ENCODE measurements at places on chromosomes 3 and 15.
A peak's percentile ranks its signal among the peaks of the same experiment; 100 is the strongest.

- no peak for DNase-seq
These were observed 52.7 kb downstream of the MITF start for GRCh38 chr3:69791919-69792399.

DNA sequence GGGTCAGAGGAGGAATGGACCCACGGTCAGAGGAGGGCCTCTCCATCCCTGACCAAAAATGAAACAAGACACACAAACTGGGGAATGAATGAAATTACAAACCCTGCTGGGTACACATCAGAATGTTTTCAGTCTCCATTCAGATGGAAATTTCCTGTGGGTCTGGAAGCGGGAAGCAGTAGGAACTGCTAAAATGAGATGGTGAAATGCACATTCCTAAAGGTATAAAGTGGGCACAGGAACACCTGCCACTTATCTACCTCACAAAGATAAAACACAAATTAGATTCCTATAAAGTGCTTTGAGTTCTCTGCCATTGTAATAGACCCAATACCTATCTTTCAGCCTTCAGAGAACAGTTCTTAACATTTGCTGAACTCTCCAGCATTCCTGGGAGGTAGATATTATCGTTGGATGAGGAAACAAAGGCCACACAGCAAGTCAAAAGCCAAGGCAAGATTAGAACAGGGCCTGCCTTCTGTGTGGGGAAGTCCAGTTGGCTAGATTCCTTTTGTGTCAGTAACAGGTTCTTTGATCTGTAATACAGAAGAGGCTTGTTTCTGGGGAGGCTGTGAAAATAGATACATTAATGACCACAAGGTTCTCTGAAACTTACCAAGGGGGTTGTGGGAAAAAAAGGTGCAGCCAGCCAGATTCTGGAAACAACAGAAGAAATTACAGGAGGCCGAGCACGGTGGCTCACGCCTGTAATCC, 98.4 kb downstream of the IGF2BP2 start:
- no peak for DNase-seq

DNA sequence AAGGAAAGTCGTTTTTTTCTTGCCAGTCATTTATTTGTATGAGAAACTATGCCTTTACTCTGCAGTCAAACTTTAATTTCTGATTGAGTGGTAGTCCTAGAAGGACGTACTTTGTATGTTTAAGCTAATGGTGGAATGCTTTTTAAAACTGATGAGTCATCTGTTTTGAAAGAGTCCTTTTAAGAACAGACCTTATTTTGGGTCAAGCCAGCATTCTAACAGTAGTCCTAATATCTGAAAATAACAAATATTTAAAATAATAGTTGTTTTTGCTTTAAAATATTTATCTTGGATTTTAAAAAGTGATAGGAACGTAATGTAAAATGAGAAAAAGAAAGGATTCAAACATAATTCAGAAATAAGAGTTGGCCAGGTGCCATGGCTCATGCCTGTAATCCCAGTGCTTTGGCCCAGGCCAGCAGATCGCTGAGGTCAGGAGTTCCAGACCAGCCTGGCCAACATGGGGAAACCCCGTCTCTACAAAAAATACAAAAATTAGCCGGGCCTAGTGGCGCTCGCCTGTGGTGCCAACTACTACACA, 1.3 kb upstream of the LRRC58 start:
- no peak for DNase-seq

DNA sequence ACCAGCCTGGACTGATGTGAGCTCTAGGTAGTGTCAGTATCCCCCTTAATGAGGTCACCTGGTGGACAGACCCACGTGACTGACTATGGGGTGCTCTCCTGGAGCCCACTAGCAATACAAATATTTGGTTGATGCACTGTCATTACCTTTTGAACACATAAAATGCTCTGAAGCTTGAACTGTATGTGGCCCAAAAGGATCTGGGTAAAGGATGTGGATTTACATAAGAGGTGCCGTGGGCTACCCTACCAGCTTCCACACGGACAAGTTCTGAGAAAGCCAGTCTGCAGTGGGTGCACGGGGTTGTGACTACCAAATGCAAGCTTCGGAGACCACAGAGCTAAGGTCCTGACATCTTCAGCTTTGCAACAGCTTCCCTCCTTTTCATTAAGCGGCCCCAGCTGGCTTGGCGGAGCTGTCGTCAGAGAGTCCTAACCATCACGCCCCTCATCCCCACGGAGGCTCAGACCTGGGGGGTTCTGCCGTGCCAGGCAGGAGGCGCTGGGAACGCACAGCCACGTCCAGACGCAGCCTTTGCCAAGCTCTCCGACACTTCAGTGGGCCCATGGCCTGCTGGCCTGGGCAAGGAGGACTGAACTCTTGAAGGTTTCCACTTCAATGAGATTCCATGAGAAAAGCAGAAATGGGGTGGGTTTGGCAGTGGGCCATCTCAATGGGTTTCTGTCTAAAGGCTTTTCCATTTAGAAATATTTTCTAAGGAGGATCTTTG, 228.3 kb downstream of the ADAMTS17 start:
- no peak for DNase-seq

DNA sequence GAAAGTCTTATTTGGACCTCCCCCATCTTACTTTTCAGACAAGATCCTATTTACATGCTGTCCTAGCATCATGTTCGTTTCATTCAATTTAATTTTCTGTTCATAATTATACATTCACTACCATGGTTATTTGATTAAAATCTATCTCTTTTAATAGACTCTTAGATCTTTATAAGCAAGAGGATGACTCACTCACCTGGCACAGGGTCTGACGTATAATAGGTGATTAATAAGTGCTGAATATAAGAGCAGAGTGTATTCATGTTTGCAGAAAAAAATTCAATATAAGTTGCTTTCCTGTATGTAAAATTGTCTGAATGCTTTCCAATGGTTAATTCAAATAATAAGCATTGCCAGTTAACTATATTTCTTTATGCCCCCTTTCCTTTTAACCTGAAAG, 165.5 kb upstream of the CBLB start:
- DNase-seq: no peak

GRCh38 chr15:96268442-96269204, 61.9 kb upstream of the NR2F2 start:
- DNase-seq: no peak

DNA sequence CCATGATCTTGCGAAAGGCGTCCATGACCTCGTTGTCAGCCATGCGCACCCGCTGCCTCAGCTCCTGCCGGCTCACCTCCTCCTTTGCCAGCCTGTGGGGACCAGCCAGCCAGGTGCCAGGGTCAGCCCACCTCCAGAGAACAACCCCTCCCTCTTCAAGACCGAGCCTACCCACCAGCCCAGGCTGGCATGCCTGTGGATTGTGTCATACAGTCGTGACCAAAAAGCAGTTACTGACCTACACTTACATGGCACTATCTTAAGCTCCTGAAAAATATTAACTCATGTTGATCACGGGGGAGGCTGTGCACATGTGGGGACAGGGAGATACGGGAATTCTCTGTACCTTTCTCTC, 10.7 kb upstream of the CAMK1 start:
- DNase-seq: no peak

DNA sequence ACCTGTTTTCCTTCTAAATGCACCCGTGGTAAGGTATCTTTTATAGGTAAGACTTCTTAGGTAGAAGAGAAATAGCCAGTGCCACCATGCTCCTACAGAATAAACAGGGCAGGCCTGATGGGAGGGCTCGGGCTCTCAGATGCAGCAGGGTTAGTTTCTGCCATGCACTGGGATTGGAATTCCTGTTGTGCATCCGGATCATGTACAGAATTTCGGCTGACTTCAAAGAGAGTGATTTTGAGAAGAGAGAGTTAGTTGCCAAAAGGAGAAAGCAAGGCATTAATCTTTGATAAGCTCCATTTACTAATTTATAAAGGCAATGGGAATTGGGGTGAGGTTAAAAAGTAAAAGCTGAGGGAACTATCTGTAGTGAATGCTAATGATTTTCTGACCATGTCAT, 211.2 kb downstream of the WDR72 start:
- DNase-seq: no peak

DNA sequence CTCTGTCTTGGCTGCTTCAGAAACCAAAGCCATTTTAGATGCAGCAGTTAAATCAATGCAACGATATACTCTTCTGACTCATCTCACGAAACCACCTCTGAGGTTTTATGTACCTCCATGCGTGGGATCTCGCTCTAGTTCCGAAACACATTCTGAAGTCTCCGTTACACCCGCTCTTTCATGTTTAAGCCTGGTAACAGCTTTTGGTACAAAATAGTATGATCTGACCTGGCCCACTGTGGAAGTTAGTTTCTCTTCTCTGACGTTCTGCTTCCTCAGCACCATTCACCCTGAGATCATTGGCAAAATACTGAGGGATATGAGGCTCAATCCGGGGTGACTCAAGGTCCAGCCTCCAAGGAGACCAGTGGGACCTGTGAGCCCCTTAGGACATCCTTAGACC, 121.9 kb downstream of the TMEM266 start:
- peak; percentile 45 for DNase-seq

DNA sequence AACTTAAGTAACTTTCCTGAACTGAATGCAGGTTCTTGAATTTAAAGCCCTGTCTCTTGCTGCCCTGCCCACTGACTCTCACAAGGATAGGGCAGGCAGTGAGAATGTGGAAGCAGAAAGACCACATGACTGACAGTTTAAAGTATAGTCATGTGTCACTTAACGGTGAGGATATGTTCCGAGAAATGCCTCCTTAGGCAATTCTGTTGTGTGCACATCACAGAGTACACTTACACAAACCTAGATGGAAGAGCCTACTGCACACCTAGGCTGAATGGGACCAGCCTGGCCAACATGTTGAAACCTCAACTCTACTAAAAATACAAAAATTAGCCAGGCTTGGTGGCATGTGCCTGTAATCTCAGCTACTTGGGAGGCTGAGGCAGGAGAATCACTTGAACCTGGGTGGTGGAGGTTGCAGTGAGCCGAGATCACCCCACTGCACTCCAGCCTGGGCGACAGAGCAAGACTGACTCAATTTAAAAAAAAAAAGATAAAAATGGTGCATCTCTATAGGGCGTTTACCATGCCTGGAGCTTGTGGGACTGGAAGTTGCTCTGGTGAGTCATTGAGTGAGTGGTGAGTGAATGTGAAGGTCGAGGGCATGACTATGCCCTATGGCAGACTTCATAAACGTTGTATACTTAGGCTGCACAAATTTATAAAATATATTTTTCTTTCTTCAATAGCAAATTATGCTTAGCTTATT, 18.9 kb upstream of the COPG1 start:
- peak; percentile 63 for DNase-seq

DNA sequence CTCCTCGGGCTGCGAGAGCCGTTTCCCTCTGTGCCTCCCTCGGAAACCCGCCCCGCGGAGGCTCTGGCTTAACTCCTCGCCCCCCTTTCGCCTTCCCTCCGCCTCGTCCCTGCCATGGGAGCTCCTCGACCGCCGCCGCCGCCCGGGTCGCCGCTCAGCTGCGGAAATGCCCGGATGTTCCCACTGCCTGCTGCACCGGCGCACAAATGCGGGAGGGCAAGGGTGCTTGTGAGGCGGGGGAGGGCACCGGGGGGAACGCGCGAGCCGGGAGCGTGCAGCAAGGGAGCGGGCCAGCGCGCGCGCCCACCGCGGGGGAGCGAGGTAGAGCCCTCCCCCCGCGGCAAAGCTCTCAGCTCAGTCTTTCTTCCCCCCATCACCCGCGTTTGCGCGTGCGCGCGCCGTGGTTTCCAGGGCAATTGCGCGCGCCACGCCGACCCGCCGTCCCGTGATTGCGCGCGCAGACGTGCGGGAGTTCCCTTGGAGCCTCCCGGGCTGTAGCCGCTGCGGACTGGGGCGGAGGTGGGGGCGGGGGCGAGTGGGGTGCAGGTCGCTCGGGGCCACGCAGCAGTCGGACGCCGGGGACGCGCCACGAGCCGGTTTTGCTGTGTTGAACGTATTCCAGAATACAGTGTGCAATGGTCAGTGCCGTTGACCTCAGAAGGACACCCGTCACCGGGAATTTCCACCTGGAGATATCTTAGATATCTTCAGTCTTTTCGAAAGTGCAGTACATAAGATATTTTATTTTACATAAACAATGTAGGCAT, at the start of gene DMXL2:
TSS of gene DMXL2 (minus strand) at position 168 of the 767 bp plus-strand sequence. CDS start 226 bp downstream, outside the sequence.
- peak; percentile 74 for DNase-seq

GRCh38 chr15:71472566-71472965, 337.8 kb upstream of the NR2E3 start:
- no peak for DNase-seq

DNA sequence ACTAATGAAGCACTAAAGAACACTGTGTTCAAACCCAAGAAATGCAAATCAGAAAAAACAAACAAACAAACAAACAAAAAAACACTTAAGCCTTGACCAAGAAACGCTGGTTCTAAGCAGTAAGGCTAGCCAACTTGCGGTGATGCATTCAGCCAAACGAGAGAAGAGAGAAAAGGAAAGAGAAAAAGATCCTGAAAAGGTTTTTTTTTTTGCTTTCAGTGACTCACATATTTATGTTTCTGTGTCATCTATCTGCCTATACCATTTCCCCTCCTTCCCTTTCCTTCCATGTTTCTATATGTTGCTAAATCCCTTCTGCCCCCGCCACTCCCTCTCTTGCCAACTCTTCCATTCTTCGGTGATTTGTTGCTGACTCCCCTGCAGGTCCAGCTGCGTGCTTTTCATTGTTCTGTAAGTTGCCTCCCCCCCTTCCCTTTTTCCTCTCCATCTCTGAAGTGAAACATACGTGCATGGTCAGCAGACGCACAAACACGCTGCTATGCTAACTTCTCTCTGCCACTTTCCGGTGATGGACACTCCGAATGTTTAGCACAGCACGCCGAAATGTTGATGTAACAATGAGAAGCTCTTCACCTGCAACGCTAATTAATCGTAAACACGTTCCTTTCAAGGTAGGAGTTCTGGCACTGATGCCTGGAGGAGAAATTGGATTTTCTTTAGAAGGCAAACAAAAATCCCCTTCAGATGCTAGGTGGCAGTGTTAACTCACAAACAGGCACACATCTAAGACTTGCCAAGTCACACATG, 154.4 kb downstream of the TUSC7 start:
- no peak for DNase-seq

- DNase-seq: no peak
These were observed 12.9 kb downstream of the FBN1 start for GRCh38 chr15:48632651-48633050.

DNA sequence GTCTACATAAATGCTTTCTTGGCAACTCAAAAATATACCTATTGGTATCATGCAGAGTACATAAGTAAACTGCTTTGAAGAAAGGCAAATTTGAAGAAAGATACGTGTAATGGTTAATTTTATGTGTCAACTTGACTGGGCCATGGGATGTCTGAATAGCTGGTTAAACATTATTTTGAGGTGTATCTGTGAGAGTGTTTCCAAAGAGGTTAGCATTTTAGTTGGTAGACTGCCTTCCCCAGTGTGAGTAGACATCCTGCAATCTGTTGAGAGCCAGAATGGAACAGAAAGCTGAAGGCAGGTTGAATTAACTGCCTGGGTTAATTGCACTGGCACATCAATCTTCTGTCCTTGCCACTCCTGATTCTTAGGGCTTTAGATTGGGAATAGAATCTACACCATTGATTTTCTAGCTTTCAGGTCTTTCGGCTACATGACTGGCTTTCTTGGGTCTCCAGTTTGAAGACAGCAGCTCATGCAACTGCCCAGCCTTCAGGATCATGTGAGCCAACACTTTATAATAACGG, 98.3 kb downstream of the CMSS1 start:
- DNase-seq: no peak

GRCh38 chr3:188229177-188229576, 75.2 kb downstream of the LPP start:
- DNase-seq: no peak
